ENCODE measurements at places on chromosomes 3 and 15.

GRCh38 chr3:176696816-176697215, 500.5 kb downstream of the TBL1XR1 start:
- peak; percentile 13 for DNase-seq

DNA sequence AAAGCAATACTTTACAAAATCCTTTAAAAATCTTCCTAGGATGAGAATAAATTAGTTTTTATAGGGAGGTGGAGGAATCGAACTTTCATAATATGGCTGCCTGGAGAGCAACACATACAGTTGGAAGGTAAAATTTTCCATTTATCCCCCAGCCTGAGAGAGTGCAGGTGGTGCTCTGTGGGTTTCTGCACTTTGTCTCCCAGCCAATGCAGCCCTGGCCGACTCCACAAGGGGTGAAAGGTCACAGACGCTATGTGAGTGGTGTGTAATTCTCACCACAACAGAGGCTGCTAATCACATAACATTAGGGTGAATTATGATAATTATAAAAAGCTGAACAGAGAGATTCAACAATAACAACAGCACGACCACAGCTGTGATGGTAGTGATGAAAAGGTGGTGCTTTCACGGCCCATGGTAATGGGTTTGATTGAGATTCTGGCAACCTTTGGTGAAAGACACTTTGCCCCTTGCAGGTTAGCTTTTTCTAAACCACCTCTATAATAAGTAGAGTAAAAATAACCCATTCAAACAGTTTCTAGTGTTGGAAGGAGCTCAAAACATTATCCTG, 30.1 kb upstream of the NANOGP8 start:
- no peak for DNase-seq

DNA sequence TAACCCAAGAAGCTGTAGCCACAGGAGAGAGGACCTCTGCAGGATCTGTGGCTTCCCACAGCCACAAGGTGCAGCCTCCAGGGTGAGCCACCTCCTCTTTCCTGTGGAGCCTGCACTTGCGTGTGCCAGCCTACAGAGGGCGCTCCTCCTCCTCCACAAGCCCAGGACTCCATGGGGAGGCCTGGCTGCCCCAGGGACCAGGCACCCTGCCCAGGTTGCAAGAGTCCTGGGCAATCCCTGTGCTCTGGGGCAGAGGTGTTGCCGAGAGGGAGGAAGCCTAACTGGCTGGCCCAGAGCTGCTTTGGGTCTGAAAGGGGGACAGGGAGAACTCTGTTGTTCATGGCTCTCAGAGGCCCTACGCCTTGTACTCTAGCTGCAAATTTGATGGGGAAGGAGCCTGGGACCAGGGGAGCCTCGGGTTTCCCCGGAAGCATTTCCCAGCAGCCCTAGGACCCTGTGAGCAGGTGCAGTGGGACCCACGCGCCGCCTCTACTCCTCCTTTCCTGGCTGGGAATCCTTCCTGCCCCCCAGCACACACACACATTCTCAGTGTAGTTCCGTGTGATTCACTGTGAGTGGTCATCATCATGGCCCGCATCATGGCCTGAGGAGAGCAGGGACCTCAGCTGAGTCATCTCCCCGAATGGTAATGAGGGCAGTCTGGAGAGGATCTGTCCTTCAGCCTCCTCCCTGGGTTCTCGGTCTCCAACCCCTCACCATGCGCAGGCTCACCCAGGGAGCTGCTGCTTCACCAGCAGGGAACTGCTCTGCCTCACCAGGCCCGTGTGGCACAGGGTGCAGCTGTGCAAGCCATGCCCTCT, 24.3 kb downstream of the TBC1D21 start:
- DNase-seq, result peak; percentile 56

- DNase-seq, result no peak
Observed at GRCh38 chr3:144437989-144438388, 466.4 kb downstream of the DIPK2A start.

DNA sequence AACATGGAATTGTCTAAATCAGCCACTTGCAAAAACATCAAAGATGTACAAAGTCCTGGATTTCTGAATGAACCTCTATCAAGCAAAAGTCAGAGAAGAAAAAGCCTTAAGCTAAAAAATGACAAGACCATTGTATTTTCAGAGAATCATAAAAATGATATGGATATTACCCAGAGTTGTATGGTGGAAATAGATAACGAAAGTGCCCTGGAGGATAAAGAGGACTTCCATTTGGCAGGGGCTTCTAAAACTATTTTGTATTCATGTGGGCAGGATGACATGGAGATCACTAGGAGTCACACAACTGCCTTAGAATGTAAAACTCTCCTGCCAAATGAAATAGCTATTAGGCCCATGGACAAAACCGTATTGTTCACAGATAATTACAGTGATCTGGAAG, 29.3 kb downstream of the KNL1 start:
- DNase-seq, result peak; percentile 33
